Adipocyte (in vitro differentiated cells): ENCODE measurements at places on chromosomes 2 and 18.
A peak's percentile ranks its signal among the peaks of the same experiment; 100 is the strongest.

DNA sequence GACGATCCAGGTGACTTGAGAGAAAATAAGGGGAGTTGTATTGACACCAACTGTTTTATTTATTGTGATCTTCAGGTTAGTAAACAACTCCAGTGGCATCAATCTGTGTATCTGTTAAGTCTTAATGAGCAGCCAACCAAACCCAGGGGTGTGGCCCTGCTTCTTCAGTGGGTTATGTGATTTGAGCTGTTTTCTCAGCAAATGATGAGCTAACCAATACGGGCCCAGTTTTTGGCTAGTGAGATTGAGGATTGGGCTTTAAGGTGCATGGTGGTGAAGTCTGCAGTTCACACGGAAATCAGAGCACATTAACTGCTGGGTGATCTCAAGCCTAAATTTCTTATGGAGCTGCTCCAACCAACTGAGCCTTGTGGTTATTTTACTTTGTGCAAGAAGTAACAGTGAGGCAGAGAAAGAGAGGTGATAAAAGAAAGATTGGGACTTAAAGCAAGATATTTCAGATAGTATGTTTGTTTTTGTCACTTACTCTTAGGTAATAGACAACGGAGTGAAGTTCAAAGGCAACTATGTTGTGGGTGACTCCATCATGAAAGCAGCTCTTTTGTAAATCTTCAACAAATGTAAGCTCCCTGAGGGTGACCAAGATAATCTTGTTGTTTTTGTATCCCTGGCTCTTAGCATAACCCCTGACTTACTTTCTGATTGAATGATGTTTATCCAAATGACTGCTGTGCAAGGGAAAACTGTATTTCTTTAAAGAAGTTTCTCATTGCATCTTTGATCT is 2.4 kb downstream of the MTCL1 start:
- DNase-seq, result peak; percentile 70

DNA sequence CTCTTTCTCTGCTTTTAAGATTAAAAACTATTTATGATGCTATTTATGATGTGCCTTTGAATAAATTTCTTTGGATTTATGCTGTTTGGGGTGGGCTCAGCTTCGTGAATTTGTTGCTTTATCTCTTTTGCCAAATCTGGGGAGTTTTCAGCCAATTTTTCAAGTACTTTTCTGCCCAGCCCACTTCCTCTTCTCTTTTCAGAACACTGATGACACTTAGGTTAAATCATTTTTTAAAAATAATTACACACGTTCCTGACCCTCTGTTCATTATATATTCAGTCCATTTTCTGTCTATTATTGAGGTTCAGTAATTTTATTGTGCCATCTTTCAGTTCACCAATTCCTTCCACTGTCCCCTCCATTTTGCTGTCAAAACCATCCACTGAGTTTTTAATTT is 14.8 kb upstream of the BCL2L11 start:
- no peak for DNase-seq

DNA sequence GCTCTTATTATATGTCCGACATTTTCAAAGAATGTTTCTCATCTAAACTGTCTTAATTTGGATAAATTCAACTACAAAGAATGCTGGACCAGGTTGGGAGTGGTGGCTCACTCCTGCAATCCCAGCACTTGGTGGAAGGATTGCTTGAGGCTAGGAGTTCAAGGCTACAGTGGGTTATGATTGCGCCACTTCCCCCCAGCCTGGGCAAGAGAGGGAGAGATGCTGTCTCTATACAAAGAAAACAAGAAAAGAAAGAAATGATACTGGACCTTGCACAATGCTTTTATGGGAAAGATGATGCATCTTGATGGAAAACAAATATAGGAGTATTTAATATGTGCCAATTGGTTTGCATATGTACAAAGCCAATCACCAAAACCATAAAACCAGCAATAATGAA is 296.7 kb downstream of the LPIN1 start:
- peak; percentile 45 for DNase-seq

DNA sequence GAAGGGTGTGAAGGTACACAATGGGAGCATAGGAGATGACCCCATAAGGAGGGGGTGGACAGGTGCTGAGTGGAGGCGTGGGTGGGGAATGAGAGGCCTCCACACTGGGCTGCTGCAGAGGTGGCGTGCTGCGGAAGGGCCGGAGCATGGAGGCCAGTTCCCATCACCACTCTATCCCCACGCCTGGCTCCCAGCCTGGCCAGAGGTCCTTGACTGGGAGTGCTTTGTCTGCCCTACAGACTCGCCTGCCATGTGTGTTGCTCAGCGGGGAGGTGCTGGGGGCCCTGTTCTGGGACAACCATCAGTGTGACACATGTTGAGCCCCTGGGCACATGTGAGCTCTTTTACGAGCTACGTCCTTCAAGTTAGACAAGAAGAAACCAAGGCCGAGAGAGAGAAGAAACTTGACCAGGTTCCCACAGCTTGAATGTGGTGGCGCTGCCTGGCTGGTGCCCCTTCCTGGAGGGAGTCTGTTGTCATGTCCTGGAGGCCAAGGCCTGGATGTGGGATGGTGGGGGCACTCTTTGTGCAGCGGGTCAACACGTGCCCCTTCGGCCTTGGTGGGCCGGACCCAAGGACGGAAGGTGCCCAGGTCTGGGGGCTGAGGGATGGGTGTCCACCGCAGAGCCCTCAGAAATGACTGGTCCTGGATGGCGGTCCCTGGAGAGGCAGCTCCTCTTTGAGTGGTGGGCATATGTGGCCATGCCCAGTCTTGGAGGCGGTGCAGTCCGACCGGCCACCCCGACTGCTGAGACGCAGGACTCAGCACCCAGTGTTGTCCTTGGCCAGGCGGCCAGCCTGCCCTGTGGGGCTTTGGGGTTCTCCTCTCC is 1.2 kb upstream of the INPP5D start:
- DNase-seq, result no peak

DNA sequence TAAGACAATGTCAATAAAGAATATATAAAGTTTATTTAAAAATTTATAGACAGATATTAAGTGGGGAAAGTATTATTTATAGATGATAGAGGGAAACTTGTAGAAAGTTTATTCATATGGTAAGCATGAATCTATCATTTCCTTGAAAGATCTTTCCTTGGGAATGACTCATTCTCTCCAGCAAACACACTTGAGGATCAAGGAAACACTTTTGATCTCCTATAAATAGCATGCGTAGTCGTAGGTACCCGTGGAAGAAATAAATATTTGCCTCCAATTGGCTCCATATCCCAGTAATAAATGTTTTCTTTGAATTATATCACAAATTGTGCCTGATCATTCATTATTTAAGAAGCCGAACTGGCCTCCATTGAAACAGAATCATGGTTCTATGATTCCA is 483.4 kb downstream of the RNF144A start:
- no peak for DNase-seq

DNA sequence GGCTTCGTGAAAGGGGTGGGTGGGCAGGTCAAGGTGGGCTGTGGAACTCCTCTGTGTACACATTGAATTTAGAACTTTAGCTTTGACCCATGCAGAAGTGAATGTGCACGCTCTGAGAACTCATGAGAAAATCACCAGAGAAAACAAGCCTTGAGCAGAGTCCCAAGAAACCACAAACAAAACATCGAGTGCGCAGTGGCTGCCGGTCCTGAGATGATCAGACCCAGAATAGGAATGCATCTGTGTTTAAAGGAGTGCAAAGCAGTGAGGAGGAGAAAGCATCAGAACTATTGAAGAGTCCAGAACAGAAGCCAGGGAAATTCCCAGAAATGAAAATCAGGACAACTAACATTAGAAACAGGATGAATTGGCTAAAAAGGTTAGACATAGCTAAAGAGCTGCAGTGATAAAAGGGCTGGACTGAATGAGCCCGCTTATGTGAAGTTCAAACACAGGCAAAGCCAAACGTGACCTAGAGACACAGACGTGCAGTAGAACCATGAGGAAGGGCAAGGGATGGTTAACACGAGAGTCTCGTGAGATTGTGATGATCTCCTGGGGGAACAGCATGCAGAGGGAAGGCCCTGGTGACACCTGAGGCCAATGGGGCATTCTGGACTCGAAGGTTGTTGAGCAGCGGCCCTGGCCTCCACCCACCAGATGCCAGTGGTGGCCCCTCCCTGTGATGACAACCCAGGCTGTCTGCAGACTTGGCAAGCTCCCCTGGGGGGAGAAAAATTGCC is 16.4 kb upstream of the TXNL4A start:
- no peak for DNase-seq

- no peak for DNase-seq
Measured at GRCh38 chr2:56960581-56960980, 776.8 kb downstream of the CCDC85A start.

DNA sequence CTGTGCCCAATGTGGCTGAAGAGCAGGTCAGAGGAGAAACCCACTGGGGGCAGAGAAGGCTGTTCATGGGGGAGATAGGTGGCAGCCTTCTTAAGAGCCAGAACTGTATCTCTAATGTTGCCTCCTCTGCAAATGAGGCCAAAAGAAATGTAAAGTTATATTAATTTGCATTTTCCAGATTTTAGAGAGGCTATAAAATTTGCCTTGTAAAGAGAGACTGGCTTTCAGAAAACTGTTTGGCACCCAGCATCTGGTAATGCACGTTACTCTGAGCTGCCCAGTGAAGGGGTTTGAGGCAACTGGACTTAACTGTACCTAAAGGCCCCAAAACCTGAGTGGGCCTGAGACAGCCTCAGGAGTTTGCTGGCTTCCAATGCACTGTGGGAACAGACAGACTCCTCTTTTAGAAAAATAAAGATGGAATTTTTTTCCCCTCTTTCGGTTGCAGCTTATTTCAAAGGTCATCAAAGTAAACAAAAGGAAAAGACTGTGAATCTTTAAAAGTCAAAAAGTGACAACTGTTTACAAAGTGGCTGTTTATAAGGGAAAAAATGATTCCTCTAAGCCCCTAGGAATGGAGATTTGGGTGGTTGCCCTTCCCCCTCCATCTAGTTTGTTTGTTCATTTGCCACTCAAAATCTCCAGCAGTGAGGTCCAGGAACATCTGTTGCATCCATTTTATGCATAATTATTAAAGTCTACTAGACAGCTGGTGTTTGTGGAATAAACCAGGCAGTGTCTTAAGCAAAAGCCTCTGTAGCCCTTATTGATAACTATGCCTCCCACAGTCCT is 132.2 kb upstream of the ZFP36L2 start:
- DNase-seq, result no peak

DNA sequence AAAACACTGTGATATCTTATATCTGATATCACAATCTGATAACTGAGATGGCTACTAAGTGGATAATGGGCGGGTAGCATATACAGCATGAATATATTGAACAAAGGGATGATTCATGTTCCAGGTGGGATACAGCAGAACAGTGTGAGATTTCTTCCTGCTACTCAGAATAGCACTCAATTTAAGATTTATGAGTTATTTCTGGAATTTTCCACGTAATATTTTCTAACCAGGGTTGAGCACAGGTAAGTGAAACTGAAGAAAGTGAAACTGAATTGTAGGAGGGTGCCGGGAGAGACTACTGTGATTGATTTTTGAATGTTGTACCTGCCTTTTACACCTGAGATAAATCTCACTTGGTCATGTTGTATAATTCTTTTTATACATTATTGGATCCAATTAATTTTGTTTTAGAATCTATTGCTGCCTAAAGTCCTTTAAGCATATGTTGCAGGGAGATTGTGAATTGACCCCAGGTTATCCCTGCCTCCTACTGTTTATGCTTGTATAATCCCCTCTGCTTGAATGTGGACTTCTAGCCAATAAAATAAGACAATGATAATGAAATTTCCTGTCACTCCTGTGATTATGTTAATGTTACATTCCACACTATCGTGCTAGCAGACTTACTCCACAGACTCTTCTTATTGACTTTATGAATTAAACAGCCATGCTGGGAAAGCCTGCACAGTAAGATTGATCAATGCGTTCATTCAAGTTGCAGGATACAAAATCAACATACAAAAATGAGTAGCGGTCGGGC is 67.6 kb upstream of the RBBP8 start:
- no peak for DNase-seq

- DNase-seq, result no peak
Measured at GRCh38 chr2:41123341-41123740, 671.5 kb upstream of the SLC8A1 start.

GRCh38 chr2:21945658-21946057 is 821.9 kb downstream of the TDRD15 start:
- no peak for DNase-seq

GRCh38 chr2:82795446-82795845 is 1663.6 kb downstream of the SUCLG1 start:
- peak; percentile 77 for DNase-seq

- no peak for DNase-seq
Measured at GRCh38 chr2:105879106-105879802, 134.5 kb downstream of the NCK2 start.

- DNase-seq, result no peak
Measured at GRCh38 chr2:156803967-156804366, 367.8 kb downstream of the GPD2 start.
